A549 treated with DMSO at 1 μM for 4 hours (cell line): ENCODE measurements at places on chromosomes 1 and 21. TPM values are rescaled to one million over a fixed set of nuclear protein-coding genes. Genes with fewer than 3 reads are reported as not detected.

The LMOD1 gene
- total RNA-seq, result not detected in 5 replicates

The EFNA1 gene
- total RNA-seq, result 30.6 to 50.0 TPM (median 37.3 TPM) in 5 replicates

The GJA4 gene
- total RNA-seq, result not detected in 5 replicates

The IGSF9 gene
- total RNA-seq, result 0.20 to 0.32 TPM (median 0.29 TPM) in 5 replicates

The FAM72B gene
- 6.1 to 9.0 TPM (median 7.2 TPM) in 5 replicates for total RNA-seq

The ERICH3 gene
- total RNA-seq, result not detected in 5 replicates

The RNF220 gene
- 54.5 to 64.3 TPM (median 56.8 TPM) in 5 replicates for total RNA-seq

The CAPN8 gene
- 0.30 to 0.63 TPM (median 0.47 TPM) in 5 replicates for total RNA-seq

The BARHL2 gene
- not detected in 5 replicates for total RNA-seq

The SRP9 gene
- 230 to 340 TPM (median 261 TPM) in 5 replicates for total RNA-seq

The SH2D1B gene
- 0.03 to 0.15 TPM (median 0.11 TPM) in 5 replicates for total RNA-seq

The ADAMTS5 gene
- not detected in 5 replicates for total RNA-seq

The SAMD13 gene
- total RNA-seq, result 0.24 to 0.69 TPM (median 0.31 TPM) in 5 replicates

The ZNF697 gene
- 1.8 to 2.2 TPM (median 1.9 TPM) in 5 replicates for total RNA-seq

The TFAP2E gene
- total RNA-seq, result 0.35 to 0.77 TPM (median 0.47 TPM) in 5 replicates

The TCEA3 gene
- total RNA-seq, result 0.33 to 0.69 TPM (median 0.44 TPM) in 4 of 5 replicates, not detected in the other
